ENCODE measurements at places on chromosomes 6 and 20.
A peak's percentile ranks its signal among the peaks of the same experiment; 100 is the strongest.

GRCh38 chr6:145213614-145214013 lies 521.7 kb downstream of the EPM2A start:
- DNase-seq = no peak

DNA sequence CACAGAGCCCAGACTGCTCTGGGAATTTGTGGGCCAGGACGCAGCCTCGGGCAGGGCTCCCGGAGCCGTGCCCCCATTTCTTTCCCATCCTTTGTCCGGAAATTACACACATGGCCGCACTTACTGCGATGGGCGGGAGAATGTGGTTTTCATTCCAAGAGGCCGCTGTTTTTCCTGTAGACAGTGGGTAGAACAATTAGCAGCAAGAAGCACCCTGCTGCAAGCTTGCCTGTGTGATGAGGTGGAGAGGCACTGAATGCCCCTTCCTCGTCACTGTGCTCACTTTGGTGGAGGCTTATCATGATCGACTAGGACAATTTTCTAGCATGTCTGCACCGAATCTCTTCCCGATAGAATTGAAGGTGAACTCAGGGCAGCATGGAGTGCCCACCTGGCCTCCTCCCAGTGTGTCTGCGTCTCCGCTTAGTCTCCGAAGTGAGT lies 102.8 kb downstream of the DACT2 start:
- no peak for DNase-seq

DNA sequence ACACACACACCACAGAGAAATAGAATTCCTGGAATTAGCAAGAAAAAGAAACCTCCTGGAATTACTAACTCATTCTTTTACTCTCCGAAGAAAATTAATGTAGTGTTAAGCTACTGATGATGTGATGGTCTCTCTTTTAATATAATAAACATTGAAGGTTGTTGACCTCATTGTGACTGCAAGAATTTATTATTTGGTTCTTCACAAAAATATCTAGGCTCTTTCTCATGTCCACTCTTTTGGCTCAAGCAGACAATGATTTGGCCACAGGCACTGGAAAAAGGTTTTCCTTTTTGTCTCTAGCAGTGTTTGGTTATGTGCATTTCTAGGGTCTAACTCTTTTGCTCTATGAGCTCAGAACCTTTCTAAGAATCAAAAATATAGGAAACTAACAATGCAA lies 811.9 kb downstream of the TENT5A start:
- DNase-seq = no peak

DNA sequence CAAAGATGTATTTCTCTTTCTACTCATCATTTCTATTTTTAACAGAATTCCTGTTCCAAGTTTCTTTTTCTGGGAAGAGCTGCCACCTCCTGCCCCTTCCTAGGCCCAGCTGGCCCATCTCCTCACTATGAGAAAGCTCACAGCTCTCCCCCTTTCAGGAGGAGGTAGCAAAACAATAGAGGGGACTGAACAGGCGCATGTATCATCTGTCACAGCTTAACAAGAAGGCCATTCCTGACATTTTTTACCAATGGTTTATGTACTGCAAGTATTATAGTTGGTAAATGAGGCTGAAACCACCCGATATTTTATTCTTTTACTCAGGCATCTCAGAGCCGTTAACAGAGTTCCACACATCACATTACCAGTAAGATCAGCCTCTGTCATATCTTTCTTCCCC lies 103.7 kb upstream of the MTHFD1L start:
- DNase-seq = no peak

DNA sequence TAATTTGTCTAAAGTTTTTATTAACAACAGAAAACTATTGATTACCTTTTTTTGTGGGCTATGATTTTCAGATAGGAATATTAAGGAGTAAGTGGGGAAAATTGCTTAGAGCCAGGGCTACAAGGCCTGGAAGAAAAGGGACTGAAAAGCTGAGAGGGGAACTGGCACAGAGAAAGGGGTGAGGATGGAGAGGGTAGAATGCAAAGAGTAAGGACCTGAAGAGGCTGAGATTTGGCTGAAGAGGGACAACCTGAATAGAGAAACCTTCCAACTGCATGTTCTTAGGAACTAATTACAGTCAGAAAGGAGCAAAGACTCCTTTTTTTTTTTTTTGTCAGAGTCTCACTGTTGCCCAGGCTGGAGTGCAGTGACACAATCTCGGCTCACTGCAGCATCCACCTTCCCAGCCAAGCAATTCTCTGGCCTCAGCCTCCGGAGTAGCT lies 16.7 kb downstream of the BTN2A1 start:
- DNase-seq = no peak

GRCh38 chr6:117597755-117598154 lies 4.6 kb downstream of the GOPC start:
- no peak for DNase-seq

DNA sequence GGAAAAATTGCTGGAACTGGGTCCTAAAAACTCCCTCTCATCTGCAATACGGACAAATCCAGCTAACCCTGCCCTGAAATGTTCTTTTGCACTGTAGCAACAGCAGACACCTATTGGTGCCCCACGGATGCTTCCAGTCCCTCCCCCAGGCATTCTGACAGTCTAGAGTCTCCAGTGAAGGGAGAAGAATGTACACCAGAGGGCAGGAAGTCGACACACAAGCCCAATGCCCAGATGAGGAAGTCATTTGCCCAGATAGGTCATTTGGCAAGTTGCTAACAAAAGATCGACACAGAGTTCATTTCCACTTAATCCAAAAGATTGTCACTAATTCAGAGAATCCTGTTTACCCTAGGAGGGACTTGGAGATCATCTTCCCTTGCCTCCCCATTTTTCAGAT lies 293.0 kb upstream of the PRDM1 start:
- DNase-seq = no peak

DNA sequence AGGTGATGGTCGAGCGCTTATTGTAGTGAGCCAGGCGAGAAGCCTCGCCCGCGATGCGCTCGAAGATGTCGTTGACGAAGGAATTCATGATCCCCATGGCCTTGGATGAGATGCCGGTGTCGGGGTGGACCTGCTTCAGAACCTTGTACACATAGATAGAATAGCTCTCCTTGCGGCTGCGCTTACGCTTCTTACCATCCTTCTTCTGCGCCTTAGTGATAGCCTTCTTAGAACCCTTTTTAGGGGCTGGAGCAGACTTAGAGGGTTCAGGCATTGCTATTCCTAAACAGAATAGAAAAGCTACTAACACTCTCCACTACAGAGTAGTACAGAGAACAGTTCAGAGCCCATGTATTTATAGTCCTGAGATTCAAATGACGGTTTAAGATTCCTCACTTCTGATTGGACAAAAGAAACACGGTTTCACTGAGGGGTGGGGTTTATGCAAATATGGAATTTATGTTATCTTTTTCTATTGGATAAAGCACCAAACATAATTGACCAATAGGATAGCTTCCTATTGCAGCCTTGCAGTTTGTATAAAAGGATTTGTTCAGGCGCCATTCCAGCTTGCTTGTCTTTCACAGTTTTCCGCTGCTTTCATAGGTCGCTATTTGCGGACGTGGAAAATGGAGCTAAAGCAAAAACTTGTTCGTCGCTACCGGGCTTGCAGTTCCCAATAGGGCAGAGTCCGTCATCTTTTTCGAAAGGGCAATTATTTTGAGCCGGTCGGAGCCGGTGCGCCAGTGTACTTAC lies 43.7 kb upstream of the HFE start:
- DNase-seq = peak; percentile 98

DNA sequence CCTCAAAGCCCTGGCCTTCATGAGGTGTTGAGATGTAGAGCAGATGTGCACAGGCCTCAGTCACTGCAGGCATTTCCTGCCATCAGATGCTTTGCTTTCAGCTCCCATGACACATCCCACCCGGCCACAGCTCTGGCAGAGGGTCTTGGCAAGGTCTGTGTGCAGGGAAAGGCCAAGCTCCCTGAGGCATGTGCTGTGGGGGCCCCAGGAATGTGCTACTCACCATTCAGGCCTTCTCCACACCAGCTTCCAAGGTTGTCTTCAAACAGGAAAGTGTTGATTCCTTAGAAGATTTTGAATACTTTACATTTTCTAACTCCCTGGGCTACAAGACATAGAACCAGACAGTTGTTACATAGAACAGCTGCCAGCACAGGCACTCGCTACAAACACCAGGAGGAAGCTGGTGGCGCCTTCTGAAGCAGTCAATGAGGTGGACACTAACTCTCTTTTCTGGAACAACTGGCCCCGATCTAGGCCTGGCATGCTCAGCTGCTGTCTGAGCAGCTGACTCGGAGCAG lies 27.8 kb downstream of the CASS4 start:
- DNase-seq = peak; percentile 87

GRCh38 chr6:128240024-128240428 lies 280.4 kb downstream of the PTPRK start:
- DNase-seq = no peak

DNA sequence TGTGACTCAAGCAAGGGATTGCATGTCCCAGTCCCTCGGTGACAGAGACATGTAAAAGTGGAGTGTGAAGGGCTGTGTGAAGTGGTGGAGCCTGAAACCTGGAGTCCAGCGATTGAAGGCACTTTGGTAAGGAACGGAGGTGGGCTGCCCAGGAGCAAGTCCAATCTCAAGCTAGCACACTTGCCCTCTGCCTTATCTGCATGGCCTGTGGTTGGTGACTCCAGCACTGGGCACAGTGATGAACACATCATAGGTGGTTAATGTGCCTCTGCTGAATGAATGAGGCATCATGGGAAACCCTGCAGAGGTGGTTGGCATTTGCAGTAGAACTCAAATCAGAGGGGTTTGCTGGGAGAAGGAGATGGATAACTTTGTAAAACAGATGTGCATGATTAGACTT lies 14.9 kb upstream of the ULBP3 start:
- DNase-seq = no peak

GRCh38 chr20:47551841-47552240 lies 50.2 kb downstream of the NCOA3 start:
- DNase-seq = no peak

DNA sequence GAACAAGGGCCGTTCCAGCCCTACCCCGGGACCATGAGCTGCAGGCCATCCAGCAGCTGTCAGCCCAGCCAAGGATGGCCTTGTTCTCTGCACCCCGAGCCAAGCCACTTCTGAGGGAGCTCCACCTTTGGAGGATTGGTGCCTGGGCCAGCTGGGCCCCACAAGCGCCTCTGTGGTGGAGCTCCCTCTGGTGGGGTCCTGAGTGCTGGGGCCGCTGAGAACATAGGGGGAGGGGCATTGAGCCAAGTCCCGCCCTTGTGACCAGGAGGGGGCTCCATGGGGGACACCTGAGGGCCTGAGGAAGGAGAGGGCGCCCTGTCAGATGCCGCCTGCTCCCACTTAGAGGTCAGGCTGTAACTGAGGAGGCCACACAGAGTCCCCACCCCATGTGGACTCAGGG lies 43.2 kb downstream of the YTHDF1 start:
- DNase-seq = no peak

DNA sequence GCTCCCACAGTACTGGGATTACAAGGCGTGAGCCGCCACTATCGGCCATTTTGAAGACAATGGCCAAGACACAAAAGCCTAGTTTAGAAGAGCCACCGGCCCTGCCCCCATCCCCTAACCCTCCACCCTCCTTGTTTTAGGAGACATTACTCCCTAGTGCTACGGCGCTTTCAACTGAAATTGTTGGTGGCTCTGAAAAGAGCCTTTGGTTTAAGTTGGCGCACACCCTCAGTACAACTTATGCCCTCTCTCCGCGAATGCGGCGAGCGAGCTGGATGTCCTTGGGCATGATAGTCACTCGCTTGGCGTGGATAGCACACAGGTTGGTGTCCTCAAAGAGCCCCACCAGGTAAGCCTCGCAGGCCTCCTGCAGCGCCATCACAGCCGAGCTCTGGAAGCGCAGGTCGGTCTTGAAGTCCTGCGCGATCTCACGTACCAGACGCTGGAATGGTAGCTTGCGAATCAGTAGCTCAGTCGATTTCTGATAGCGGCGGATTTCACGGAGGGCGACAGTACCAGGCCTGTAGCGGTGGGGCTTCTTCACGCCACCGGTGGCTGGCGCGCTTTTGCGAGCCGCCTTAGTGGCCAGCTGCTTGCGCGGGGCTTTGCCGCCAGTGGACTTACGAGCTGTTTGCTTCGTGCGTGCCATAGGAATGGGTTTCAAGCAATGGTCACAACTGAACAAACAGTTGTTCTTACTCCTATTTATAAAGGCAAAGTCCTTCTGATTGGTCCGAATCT lies 114.9 kb upstream of the BTN3A2 start:
- DNase-seq = no peak

GRCh38 chr20:6623989-6624388 lies 143.5 kb upstream of the BMP2 start:
- DNase-seq = no peak

DNA sequence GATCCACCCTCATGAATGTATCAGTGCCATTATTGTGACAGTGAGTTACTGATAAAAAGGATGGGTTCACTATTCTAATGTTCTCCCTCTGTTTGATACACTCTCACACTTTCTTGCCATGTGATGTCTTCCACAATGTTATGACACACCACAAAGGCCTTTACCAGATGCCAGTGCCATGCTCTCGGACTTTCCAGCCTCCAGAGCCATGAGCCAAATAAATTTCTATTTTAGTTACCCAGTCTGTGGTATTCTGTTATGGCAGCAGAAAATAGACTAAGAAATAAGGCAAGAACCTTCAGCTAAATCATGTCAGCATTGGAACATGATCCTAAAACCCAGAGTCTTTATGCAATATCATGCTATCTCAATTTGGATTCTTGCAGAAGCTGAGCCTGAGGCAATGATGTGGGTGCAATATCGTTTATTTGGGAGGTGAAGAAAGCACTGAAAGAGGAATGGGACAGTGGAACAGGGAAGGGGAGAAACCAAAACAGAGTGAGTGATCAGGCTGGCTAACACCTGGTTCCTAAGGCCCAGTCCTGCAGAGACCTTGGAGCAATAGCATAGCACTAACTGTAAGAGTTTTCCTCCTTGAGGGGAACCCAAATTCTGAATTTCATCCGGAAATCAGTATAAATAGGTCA lies 130.4 kb upstream of the LRFN2 start:
- no peak for DNase-seq

DNA sequence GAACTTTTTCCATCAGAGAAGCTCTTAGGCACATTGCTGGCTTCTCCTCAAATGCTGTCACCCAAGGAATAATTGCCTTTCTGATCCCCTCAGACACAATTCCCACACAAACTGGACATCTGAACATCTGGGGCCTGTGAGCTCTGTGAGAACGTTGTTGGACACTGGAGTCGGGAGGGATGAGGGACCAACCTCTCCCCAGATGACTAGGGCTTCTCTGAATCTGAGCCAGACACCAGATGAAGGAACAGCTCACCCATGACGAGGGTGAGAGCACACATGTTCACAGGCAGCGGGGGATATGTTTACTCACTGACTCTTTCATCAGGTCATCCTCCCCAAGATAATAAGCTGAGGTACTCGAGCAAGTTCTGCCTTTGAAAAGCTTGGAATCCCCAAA lies 283.9 kb upstream of the SUPT3H start:
- peak; percentile 69 for DNase-seq

DNA sequence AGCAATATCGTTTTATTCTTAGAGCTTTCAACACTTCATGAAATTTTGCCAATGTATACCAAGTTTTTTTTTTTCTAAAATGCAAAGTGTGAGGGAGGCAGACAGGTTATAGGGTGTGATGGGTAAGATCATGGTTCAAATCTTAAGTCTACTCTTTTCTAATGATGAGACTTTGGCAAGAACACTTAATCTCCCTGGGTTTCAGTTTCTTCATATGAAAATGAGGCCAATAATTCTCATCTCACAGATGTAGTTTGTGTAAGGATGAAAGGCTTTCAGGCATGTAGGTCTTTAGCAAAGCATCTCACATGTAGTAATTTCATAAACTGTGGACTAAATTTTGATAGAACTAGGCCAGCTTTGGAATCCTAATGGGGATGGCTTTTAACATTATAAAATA lies 457.1 kb downstream of the QKI start:
- DNase-seq = no peak
